ENCODE measurements at places on chromosomes 6 and 20.

GRCh38 chr6:118704915-118705314 lies 53.5 kb upstream of the CEP85L start:
- no peak for DNase-seq

DNA sequence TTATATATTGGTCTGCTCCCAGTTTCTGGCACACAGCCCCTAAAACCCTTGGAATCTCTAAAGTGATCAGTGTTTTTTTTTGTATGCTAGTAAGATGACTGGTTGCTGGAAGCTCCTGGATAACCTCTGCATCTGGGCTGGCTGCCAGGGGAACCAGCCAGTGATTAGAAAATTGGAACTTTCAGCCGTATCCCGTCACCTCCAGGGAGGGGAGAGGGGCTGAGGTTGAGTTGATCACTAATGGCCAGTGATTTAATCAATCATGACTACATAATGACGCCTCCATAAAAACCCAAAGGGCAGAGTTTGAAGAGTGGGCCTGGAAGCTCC lies 48.0 kb upstream of the NOP56 start:
- no peak for DNase-seq

DNA sequence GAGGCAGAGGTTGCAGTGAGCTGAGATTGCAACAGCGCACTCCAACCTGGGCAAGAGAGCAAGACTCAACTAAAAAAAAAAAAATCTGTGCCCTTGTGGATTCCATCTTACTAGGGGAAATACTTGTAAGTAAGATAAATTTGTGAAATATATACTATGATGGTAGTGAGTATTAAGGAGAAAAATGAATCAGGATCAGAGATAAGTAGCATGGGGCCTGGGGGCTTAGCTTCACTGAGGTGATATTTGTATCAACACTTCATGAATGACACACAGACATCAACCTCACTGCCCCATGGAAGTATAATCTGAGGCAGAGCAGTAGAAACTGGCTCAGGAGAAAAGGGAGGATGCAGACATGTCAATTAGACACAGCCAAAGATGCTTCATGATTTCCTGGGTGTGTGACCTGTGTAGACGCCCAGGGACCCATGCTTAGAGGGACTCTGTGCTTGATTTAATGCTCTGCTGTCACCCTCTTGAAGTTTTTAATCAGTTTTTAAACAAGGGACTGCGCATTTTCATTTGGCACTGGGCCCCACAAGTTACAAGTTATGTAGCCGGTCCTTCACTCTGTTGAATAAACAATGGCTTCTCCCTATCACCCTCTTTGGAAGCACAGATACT lies 41.9 kb downstream of the PCNA start:
- no peak for DNase-seq

- no peak for DNase-seq
Observed at GRCh38 chr6:89834884-89835792, 5.5 kb downstream of the CASP8AP2 start.

DNA sequence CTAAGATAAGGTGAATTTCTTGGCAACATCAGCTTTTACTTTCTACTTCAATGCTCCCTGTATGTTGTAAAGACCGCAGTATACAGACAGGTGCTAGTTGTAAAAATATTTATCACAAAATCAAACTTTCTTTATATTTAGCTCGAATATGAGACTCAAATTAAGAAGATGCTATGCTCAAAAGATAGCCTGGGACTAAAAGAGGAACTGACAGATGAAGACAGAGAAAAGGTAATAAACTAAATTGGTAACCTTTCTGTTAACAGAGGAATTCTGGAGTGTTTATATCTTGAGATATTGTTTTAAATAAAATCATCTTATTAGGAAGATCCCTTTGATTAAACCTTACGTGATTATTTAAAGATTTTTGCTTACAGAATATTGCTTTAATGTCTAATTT lies 19.5 kb downstream of the KIZ start:
- DNase-seq = no peak

GRCh38 chr6:150641398-150642139 lies 41.9 kb downstream of the PLEKHG1 start:
- no peak for DNase-seq

DNA sequence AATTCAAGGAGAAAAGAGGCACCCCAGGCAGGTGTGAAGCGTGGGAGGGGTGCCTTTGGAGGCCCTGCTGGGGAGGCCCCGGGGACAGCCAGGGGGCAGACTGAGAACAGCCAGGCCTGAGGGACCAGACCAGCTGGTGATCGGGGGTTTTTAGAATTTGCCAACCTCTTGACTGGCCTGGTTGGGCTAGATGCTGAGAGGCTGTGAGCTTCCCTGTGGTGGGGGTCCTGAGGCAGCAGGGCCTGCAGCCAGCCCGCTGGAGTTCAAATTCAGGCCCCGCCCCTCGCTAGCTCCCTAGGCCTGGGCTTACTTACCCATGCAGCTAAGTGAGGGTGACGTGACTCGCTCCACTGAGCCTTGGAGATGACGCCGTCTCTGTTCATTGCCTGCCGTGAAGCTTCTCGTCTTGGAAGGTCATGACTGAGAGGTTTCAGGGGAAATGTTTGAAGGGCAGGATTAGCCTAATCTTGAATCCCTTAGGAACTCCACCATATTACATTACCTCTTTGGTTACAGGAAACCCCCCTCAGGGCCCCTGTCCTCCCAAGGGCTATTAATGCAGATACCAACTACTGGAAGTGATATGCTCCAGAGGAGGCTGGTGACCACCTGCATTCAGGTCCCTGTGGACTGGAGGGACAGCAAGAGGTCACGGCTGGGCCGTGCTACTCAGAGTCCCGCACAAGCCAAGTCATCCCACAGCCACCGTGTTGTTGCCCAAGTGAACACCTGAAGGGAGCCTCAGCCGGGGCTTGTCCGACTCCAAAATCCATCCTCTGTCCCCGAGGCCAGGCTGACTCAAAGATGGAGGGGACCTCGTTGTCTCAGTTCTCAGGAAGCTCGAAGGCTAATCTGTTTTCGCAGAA lies 73.9 kb upstream of the DUSP22 start:
- DNase-seq = no peak

DNA sequence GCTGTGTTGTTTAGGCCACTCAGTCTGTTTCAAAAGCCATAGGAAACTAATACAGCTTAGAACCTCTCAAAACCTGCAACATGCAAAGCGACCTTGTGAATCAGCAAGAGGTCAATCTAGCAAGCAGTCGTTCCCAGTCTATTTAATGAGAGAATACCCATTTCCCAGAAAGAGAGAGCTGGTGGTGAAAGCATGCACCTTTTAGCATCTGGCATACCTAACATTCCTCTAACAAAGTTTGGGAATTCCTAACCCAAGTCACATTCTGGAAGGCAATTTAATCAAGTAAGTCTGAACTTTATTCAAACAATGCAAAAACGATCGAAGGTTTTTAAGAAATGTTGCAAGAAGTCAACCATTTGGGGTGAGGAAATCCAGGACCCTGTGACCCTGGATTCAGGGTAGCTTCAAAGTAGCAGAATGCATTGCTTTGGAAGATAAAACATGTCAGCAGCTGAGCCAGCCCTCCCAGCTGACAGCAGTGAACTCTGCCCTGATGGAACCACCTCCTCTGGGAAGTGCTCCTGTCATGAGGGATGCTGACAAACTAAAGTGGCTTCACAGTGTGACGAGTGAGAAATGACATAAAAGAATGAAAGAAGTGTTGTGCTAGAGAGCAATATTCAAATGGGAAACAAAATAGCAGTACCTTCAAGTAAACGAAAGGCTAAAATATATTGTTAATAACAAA lies 104.8 kb downstream of the GMDS start:
- no peak for DNase-seq

DNA sequence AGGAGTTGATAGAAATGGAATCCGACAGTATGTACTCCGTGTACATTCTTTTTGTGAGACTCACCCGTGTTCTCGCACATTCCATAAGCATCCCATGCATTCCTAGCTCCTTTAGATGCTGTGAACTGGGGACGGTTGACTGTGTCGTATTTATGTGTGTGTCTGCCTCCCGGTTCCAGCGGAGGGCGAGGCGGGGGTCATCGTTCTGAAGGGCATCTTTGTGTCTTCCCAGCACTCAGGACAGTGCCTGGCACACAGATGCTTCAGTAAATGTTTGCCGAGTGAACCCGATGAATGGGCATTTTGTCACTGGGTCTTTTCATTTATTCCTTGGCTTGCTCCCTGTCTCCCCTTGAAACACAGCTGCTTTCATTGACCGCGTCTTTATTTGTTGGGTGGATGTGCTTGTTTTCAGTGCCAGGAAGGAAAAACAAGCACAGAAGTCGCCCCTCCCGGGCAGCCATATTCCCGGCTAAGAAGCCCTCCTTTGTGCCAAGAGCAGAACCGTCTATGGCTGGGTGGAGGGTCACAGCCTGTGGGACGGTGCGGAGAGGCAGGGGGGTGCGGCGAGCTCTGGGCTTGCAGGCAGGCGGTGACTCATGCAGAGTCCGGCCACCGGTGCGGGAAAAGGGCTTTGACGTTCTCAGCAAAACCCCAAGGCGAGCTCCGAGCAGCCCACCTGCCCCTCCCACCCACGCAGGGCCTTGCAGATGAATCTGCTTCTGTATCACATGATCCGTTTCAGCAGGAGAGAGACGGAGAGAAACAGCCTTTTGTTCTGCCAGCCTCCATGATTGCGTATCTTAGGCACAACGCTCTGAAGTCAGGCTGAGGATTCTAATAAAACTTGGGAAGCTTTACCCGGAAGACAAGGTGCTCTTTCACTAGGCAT lies 11.2 kb upstream of the PSMG4 start:
- DNase-seq = no peak

- no peak for DNase-seq
Observed at GRCh38 chr6:135801755-135802465, 49.6 kb upstream of the PDE7B start.

GRCh38 chr20:16064989-16065707 lies 508.1 kb downstream of the KIF16B start:
- DNase-seq = no peak

- no peak for DNase-seq
Observed at GRCh38 chr20:51481341-51481914, 61.1 kb downstream of the NFATC2 start.

DNA sequence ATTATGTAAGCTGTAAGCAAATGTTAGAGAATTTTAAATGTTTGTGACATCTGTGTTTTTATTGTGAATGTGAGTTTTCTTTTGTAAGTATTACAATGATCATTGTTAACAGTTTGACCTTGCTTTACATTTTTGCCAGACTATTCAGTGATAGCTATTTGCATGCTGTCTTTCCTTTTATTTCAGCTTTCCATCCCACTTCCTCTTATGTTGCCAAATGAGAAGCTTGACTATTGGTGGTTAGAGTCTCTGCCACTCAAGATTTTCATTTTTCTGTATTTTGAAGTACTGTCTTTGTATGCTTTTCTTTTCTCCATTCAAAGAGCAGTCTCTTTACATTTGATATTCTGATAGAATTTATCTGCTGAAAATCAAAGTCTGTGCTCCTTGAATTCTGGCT lies 104.1 kb downstream of the PRIM2 start:
- no peak for DNase-seq

DNA sequence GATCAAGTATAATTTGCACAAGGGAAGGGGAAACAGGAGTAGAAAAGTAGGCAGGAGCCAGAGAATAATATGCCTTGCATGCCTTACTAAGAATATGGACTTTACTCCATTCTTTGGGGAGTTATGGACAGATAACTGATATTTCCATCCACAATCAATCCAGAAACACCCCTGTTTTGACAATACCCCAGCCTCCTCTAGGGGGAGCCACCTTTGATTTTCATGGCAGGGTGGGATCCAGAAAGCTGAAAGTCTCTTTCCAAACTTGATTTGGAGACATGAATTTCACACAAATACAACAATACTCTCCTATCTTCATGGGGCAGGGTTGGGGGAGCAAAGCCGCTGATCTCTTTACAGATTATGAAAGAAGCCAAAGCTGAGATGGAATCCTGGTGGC lies 404.1 kb downstream of the FOXA2 start:
- DNase-seq = no peak

GRCh38 chr20:15638816-15639215 lies 934.4 kb downstream of the KIF16B start:
- no peak for DNase-seq

DNA sequence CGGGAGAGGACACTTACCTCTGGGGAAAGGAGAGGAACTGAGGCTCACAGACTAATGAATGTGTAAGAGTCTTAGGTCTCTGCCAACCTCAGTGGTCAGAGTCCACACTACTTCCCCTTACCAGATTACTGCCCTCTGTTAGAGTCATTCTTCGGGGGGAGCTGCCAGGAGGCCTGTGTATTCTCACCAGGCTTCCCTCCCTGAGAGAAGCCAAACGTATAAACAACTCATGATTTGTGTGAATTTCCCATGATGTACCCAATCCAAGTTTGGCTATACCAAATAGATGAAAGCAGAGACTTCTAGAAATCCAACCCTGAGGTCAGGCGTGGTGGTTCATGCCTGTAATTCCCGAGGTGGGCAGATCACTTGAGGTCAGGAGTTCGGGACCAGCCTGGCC lies 77.1 kb downstream of the SLC2A10 start:
- DNase-seq = no peak

- DNase-seq = no peak
Observed at GRCh38 chr20:32470025-32470861, 112.1 kb downstream of the ASXL1 start.

DNA sequence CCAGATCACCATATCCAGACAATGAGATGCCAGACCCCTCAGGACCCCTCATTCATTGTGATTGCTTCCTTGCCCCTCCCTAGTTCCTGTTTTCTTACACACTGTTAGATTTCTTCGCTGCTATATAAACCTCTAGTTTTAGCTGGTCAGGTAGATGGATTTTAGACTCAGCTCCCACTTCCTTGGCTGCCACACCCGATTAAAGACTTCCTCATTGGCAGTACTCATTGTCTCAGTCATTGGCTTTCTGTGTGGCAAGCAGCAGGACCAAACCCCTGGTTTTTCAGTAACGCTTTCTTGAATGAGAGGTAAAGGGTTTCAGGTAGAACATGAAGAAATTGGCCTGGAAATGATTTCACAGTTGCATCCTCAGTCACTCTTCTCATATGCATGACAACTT lies 47.9 kb downstream of the QRSL1 start:
- no peak for DNase-seq

GRCh38 chr6:154341336-154341735 lies 15.3 kb downstream of the IPCEF1 start:
- no peak for DNase-seq

- DNase-seq = no peak
Observed at GRCh38 chr6:166758136-166758704, 131.2 kb upstream of the RPS6KA2 start.

Measured in stimulated activated CD8-positive, alpha-beta memory T cell treated with anti-CD3 and anti-CD28 coated beads, Interleukin-4, amount 100 ng/mL, for 1 hour (primary cell).